ENCODE measurements at places on chromosomes 1 and 21.

- DNase-seq = no peak
These were observed 195.8 kb downstream of the KAZN start for GRCh38 chr1:14794136-14794768.

DNA sequence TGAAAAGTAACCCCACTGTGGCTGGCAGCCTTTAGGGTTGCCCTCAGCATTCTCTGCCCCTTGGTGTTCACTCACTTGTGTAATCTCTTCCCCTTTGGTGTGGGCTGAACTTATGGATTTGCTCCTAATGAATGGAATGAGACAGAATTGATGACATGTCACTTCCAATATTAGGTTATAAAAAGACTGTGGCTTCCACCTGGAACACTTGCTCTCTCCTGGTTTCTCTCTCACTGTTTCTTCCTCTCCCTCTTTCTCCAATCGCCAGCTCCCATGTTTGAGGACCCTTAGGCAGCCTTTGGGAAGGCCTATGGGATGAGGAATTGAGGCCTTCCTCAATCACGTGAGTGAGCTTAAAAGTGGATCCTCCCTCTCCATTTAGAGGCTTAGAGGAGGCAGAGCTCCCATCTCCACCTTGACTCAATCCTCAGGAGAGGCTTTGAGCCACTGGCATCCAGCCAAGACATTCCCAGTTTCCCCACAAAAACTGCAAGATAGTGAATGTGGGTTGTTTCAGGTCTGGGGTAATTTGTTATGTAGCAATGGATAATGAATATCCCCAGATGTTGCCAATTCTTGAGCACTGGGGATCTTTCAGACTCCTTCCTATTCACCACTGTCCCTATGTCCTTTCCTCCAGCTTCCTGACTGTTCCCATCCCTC lies 95.5 kb upstream of the CD34 start:
- no peak for DNase-seq

- DNase-seq = no peak
These were observed 6.7 kb downstream of the MTHFR start for GRCh38 chr1:11799099-11799498.

DNA sequence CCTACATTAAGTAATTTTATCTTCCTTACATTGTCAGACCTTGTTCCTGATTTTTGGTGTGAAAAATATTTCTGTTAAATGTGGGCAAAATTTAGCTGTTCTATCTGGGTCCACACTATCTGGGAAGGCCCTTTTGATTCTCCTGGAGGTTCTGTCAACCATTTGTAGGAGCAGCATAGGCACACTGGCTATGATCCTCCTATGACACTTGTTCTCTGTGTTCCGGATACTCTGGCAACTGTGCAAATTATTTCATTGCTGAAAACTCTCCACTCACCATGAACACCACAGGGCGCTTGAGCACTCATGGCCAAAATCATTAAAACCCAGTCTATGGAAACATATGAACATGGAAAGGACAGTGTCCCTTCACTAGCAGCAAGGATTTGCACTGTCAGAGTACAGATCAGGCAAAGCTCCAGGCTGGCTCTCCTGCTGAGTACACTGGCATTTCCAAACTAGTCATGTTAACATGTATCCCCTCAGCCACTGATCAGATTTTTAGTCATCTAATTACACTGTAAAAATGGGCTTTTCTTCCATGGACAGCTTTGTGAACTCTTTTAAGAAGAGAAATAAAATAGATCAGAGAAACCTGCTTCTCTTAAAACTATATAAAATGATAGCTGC lies 43.9 kb upstream of the SGIP1 start:
- DNase-seq = no peak

DNA sequence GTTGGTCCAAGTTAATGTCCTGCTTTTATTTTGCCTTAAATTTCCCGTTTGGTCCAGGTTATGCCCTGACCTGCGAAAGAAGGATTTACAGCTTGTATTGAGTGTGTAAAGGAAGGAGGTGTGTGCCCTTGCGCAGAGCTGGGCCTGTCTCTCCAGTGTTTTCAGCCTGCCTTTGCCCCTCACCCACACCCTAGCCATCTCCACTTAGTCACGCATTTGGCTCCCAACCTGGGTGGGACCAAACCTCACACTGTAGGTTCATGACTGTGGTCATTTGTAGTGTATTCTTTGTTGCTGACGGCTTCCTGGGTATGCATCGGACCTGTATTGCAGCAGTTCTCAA lies 572 bp upstream of the SRSF10 start:
- DNase-seq = no peak

- DNase-seq = no peak
These were observed 4.5 kb downstream of the DLGAP3 start for GRCh38 chr1:34924759-34925555.

GRCh38 chr1:46275030-46275337 lies 27.4 kb downstream of the RAD54L start:
- no peak for DNase-seq

GRCh38 chr1:16922466-16922865 lies 735 bp downstream of the CROCC start:
- no peak for DNase-seq

- no peak for DNase-seq
These were observed 113.0 kb downstream of the OSBPL9 start for GRCh38 chr1:51729824-51730301.

DNA sequence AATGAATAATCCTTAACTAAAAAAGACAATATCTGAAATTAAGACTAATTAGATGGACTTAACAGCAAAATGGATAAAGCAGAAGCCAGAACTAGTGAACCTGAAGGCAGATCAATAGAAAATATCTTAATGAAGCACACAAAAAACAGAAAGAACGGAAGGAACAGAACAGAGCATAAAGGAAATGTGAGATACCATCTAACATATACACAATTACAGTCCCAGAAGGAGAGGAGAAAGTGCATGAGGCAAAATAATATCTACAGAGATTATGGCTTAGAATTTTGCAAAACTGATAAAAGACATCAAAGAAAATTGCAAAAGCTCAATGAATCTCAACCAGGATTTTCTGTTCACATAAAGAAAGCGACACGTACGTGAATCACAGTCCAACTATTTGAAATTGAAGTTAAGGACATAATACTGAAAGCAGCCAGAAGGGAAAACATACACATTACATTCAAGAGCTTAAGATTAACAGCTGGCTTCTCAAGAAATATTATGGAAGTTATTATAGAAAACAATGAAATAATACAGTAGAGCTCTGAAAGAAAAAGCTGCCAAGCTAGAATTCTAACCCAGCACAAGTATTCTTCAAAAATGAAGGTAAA lies 182.0 kb downstream of the CDC42BPA start:
- DNase-seq = no peak

GRCh38 chr1:96234299-96234698 lies 487.3 kb upstream of the PTBP2 start:
- DNase-seq = no peak

DNA sequence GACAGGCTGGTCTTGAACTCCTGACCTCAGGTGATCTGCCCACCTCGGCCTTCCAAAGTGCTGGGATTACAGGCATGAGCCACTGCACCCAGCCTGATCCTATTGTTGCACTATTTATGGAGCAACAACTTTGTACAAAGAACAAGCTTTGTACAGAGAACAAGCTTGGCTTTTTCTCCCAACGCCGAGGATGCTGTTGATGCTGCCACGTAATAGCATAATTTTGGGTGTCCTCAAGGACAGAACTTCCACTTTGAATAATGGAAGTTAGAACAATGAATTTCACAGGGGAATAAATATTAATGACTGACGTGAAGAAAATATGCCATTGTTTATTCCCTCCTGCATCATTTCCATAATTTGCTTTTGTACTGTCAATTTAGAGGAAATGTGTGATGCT lies 12.8 kb upstream of the RBP7 start:
- DNase-seq = no peak

DNA sequence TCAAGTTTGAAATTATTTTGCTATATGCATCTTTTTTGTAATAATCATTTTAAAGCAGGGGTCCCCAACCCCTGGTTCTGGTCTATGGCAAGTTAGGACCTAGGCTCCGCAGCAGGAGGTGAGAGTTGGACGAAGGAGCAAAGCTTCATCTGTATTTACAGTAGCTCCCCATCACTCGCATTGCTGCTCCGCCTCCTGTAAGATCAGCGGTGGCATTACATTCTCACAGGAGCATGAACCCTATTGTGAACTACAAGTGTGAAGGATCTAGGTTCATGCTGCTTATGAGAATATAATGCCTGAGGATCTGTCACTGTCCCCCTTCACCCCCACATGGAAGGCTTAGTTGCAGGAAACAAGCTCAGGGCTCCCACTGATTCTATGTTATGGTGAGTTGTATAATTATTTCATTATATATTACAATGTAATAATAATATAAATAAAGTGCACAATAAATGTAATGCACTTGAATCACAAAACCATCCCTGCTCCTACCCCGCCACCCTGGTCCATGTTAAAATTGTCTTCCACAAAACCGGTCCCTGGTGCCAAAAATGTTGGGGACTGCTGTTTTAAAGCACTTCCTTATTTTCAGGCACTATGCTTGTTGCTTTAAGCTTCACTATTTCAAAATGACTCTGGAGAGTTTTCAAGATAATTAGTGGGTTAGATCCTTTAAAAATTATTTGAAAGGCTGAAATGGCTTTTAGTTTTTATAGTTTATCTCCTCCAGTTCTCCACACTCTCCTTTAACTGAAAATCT lies 74.8 kb downstream of the PLA2G4A start:
- no peak for DNase-seq

DNA sequence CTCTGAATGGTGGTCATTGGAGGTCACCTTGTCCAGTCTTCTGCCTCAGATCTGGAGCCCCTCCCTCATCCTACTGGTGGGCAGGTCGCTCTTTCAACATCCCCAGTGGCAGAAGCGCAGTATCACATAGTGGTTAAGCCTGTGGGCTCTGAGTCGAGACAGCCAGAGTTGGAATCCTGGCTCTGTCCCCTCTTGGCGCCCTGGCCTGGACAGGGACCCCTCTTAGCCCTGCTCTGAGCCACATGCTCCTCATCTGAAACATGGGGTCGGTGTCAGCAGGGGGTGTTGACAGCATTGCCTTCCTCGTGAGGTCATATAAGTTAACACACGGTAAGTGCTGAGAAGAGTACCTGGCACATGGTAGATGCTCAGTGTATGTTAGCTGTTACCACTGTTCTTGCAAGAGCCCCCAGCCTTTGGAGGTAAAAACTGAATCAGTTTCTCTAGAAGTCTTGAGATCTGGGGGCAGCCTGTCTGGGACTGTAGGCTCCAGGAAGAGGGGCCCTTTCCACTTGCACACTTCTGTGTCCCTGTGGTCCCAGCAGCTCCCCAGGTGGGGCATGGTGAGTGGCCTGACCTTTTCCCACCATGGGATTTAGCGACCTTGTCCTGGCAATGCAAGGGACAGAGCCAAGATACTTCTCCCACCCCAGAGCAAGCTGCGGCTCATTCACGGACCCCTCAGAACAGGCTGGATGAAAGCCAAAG lies 6.4 kb downstream of the ZC3H12A start:
- DNase-seq = no peak

DNA sequence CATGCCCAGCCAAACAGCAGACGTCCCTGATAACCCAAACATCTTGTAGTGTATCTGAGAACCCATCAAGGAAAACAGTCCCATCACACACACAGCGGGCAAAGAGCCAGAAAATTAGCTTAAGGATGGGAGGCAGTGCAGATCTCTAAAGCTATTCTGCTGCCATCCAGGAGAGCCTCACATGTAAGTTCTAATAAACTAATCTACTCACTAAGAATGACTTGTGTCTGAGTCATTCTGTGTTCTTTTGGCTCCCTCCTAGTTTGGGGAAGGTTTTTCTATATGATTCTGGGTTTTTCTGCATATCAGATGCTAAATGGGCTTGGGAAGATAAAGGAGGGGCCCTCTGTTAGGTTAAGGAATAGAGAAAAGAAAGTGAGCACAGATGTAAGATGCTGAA lies 162.8 kb downstream of the HUNK start:
- no peak for DNase-seq

DNA sequence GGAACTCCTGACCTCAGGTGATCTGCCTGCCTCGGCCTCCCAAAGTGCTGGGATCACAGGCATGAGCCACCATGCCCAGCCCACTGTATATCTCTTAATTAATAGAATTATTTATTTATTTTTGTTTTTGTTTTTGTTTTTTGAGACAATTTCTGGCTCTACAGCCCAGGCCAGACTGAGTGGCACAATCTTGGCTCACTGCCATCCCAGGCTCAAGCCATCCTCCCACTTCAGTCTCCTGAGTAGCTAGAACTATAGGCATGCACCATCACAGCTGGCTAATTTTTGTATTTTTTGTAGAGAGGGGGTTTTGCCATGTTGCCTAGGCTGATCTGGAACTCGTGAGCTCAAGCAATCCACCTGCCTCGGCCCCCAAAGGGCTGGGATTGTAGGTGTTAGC lies 15.7 kb upstream of the WDTC1 start:
- no peak for DNase-seq

DNA sequence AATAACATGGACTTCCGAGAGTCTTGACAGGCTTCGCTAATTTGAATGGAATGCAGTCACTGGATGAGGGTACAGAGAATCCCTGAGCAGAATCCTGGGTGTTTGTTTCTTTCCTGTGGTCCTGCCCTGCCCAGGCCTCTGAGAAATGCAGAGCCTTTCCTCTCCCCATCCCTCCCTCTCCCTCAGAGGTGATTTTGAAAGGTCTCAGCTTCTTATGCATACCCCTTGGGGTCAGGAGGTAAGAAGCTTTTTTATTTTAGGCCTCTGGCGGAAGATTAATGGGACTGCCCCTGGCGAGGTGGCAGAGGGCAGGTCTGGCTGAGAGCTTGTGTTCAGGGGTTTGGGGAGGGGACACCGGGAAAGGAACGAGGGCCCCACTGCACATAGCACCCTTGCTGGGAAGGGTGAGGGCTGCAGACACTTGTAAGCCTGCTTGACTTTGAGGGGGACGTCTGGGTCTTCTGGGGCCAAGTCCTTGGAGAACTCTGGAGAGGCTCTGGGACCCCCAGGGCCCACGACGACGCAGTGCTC lies 116.5 kb upstream of the SLC45A1 start:
- DNase-seq = no peak

DNA sequence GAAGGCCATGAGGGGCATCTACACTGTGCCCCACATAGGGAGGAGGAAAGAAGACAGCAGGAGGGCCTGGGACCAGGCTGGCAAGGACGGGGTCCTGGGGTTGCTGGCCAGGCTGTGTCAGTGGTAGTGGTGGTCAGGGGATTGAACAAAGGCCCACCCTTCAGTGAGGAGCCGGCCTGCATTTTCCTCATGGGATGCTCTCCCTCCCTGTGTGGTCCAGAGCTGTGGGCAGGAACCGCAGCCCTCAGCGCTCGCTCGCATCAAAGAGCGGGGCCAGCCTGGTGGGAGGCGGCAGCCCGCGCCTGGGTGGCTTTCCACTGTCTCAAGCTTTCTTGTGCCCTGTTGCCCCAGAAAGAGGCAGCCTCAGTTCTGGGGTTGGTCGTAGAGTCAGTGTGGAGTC lies 24.8 kb downstream of the LHX4 start:
- no peak for DNase-seq

- DNase-seq = peak; percentile 96
These were observed 13.8 kb downstream of the HEYL start for GRCh38 chr1:39625462-39626273.

- DNase-seq = no peak
These were observed 57.9 kb downstream of the CENPF start for GRCh38 chr1:214660900-214661299.

DNA sequence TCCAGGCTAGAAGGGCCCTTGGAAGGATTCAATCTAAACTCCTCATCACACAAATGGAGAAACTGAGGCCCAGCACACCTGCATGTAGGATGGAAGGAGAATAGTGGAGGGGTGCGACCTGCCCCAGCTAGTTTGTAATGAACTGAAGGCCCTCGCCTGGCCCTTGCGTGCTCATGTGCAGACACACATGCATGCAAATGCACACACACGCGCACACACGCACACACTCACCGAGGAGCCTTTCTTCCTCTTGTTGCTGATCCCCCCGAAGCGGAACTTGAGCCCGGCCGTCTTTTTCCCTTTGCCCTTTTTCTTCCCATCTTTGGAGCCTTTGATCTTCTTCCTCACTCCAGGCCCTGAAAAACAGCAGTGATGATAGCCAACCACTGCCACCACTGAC lies 27.9 kb downstream of the CHD5 start:
- DNase-seq = no peak
